ENCODE measurements at places on chromosomes 16 and 17.

GRCh38 chr17:28480799-28481571 is 7.5 kb downstream of the SLC13A2 start:
- DNase-seq = no peak

GRCh38 chr16:30473231-30474073 is 910 bp downstream of the ITGAL start:
- DNase-seq = peak; percentile 46

GRCh38 chr16:83586461-83587200 is 221.1 kb upstream of the HSBP1 start:
- DNase-seq = no peak

DNA sequence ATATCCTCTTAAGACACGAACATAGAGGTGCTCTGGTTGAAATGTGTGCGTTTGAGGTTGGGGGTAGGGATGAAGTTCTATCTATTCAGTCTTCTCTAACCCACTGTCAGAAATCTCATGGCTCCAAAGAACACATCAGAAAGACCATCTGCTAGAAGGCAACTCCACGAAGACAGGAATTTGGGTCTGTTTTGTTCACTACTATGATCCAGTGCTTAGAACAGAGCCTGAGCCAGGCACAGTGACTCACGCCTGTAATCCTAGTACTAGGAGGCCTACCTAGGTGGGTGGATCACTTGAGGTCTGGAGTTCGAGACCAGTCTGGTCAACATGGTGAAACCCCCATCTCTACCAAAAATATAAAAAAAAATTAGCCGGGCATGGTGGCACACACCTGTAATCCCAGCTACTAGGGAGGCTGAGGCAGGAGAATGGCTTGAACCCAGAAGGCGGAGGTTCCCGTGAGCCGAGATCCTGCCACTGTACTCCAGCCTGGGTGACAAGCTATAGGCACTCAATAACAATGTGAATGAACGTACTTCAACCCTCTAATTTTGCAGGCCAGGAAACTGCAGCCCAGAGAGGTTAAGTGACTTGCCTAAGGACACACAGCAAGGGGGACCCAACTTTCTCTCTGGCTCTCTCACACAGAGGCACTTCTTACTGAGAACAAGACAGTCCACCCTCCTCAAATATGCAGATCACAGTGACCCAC is 2.3 kb downstream of the CASKIN2 start:
- no peak for DNase-seq

DNA sequence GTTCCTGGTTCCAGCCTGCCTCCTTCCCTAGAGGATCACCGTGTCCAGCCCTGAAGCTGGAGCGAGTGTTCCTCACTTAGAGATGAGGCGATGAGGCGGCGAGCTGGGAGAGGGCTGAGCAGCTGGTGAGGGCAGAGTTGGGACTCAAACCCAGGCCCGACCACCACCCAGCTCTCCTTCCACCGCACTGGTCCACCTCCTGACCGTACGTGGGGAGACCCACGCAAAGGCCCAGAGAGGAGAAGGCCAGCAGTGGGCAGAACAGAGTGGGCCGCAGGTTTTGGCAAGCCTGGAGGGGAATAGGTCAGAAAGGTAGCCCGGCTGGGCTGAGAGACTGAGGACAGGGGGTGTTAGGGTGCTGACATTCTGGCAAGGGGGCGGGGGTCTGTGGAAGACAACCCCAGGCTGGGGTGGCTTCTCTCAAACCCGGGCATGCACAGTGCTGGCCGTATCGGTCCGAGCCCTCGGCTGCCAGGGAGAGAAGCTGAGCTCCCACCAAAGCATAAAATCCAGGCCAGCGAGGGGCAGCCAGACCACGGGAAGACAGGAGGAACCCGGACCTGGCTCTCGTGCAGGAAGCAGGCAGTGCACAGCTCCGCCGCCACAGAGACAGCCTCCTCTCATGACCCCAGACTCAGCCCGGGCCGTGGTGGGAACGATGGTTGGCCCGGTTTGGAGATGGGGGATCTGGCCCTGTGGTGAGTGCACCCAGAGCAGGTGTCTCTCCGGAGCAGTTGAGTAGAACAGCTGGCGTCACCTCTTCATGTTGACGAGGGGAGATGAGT is 24.9 kb downstream of the MLYCD start:
- no peak for DNase-seq

DNA sequence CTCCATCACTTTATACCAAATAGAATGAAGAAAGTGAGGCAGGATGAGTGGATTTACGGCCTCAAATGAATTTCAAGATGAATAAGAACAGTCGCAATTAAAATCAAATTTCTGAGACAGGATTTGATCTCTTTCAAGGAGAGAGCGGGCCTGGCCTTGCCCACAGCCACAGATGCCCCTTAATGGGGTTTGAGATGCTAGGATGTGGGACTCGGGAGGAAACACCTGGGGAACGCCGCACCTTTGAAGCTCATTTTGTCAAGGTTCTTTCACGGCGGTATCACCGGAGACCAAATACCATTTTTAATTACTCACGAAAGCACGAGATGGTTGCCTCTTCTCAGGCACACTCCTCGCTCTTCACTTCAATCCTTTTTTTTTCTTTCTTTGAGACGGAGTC is 178.1 kb upstream of the SDK2 start:
- DNase-seq = no peak

DNA sequence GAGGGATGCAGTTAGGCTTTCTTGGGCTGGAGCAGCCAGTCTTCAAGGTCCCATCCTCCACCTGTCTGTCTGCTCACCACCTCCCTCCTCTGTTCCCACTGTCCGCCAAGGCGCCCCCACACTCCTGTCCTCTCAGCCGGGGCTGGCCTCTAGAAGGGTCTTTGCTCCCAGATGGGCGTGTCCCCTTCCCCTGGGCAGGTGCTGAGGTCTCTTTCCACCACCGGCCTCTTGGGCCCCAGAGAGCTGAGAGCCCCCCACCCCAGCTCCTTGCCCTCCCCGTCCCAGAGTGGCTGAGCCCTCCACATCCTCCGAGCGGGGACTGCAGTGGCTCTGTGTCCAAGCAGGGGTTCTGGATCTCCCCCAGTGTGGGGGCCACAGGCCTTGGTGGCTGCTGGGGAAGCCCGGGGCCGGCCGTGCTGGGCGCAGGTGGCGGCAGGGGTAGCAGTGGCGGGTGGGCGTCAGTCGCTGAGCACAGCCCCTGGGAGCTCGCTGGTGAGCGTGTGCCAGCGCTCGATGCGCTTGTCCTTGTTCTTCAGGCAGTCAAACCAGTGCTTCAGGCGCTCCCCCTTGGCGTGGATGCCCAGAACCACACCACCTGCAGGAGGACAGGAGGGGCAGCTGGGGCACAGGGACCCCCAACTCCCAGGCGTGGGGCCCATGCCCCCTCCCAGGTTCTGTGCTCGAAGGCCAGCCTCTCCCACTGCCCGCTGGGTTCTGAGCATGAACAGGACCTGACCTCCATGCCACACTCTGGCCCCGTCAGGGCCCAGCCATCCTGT is 9.8 kb downstream of the SCGB1C2 start:
- no peak for DNase-seq
